NCI-H1092 (cell line): ENCODE measurements at places on chromosomes 11 and 22.

- no peak for DNase-seq
Observed at GRCh38 chr22:46374663-46375474, 39.4 kb downstream of the TRMU start.

DNA sequence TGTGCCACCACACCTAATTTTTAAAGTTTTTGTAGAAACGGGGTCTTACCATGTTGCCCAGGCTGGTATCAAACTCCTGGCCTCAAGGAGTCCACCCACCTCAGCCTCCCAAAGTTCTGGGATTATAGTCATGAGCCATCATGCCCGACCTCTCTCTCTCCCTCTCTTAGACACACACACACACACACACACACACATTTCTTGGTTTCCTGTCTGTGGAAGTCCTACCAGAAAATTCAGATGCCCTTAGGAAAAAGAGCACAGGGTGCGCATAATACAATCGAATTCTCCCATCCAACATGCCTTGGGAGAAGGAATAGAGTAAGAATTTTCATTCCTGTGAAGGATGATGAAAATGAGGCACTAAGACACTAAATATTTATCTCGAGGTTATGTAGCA lies 10.4 kb downstream of the MICAL3 start:
- DNase-seq, result no peak

- DNase-seq, result no peak
Observed at GRCh38 chr11:10561043-10561818, 7.2 kb downstream of the LYVE1 start.

DNA sequence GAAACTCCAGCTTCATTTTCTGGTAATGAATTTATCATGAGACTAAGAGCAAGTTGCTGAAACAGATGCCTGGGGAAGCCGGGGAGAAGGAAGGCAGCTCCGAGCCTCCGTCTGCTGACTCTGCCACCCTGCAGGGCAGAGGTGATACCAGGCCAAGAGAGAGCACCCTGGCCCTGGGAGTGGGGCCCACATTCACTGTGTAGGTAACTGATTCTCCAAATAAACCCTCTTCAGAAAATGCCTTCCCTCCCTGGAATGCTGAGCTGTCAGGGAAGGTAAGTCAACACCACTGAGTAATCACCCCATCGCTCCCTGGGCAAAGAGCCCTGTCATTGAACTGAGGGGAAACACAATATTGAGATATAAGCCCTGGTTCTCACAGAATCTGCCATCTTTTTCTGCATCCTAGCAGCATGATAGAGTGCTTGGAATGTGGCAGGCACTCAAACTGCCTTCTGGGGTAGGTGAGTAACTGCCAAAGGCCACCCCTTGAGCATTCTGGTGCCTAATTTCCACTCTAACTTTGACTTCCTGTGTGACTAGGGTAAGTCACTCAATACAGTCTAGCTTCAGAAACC lies 147.6 kb downstream of the SPATA19 start:
- DNase-seq, result no peak

DNA sequence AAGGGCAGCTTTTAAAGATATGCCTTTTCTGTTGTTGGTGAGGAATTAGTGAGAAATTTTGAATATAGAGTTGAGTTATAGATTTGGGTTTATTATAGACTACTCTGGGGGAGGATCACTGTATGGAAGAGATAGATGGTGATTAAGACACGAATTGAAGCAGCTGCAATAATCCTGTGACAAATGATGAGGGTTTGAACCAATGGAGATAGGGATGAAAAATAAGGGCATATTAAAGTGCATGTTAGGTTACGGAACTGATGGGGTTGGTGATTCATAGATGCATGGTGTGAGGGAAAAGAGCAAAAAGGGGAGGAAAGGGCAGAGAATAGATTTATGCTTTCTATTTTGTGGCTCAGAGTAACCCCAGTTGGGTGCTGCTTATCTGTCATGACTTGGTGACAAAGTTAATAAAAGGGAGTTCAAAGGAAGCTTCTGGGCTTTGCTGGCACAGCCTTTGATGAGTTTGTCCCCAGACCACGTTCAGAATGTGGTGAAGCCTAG lies 11.8 kb downstream of the C11orf87 start:
- DNase-seq, result no peak

DNA sequence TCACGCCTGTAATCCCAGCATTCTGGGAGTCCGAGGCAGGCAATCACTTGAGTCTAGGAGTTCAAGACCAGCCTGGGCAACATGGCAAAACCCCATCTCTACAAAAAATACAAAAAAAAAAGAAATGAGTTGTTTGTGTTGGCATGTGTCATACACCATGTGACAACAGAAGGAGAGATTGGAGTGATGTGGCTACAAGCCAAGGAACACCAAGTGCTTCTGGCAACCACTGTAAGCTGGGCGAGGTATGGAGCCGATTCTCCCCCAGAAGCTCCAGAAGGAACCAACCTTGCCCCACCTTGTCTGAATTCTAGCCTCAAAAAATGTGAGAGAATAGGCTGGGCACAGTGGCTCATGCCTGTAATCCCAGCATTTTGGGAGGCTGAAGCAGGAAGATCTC lies 39.1 kb upstream of the SLC35C1 start:
- no peak for DNase-seq

GRCh38 chr11:31106968-31107576 lies 262.5 kb downstream of the DCDC1 start:
- peak; percentile 53 for DNase-seq

GRCh38 chr11:77322926-77323590 lies 21.6 kb upstream of the GDPD4 start:
- no peak for DNase-seq

DNA sequence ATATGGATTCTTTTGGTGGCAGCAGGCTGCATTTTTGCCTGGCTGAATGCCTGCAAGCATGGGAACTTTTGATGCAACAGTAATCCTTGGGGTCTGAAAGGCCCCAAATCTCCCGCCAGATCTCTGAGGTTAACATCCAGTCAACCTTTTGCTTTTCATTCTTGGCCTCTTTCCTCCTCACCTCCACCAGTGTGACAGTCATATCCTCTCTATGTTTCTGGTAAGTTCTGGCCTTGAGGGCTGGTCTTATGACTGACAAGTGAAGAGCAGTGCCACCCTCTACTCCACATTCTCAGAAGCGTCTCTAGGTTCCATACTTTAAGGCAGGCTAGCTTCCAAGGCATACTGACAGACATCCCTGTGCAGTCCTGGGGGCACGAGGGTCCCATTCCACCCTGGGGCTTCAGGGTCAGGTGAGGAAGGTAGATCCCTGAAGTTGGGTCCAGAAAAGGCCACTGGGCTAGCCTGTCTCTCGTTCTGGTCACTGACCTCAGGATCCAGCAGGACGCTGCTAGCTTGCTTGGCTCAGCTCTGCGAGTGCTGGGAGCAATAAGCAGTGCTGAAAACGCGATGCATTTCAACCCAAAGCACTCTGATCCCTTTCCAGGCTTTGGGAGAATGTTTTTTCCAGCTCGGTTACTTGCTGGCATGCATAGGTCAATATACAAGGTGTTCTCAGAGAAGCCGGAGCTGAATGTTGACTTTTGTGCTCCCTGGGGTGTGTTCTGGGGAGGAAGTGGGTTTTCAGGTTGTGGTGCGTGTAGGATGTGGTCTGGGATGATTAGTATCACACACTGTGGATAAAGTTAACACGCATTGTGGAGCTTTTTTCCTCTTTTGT lies 75.2 kb downstream of the PTPRJ start:
- DNase-seq, result no peak

DNA sequence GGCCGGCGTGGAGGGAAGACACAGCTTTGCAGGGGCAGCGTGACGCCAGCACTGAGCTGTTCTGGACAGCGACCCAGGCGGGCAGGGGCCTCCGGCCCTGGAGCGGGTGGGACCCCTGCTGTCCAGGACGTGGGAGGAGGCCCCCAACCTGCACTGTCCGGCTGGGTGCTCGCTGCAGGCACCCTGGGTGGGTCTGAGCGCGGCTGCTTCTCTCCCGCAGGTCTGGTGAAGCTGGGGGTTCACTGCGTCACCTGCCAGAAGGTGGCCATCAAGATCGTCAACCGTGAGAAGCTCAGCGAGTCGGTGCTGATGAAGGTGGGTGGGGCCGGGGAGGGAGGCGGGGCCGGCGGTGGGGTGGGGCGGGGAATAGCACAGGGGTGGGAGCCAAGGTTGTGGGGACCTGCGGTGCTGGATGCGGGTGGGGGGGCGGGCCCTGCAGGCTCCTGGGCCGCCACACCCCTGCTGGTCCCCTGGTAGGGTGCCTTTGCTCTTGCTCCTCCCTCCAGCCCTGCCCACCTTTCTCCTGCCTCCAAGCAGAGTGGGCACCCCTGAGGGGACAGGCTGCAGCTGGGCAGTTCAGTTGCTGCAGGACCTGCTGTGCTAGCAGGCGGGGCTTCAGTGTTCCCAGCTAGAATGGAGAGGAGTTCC lies 46.2 kb downstream of the BRSK2 start:
- DNase-seq, result no peak

- no peak for DNase-seq
Observed at GRCh38 chr11:67167091-67167490, 48.0 kb downstream of the KDM2A start.

GRCh38 chr11:10716122-10716521 lies 22.6 kb upstream of the IRAG1 start:
- no peak for DNase-seq

GRCh38 chr11:19683141-19683805 lies 29.4 kb upstream of the NAV2 start:
- DNase-seq, result no peak

GRCh38 chr22:26589845-26590736 lies at the start of gene TPST2:
TPST2 (minus strand) TSS chr22:26590132; CDS start chr22:26541630, 48,502 bp downstream.
- DNase-seq, result peak; percentile 67

GRCh38 chr22:21753374-21754111 lies 17.9 kb upstream of the YPEL1 start:
- no peak for DNase-seq

- no peak for DNase-seq
Observed at GRCh38 chr11:60848714-60849151, 6.8 kb downstream of the CCDC86 start.

DNA sequence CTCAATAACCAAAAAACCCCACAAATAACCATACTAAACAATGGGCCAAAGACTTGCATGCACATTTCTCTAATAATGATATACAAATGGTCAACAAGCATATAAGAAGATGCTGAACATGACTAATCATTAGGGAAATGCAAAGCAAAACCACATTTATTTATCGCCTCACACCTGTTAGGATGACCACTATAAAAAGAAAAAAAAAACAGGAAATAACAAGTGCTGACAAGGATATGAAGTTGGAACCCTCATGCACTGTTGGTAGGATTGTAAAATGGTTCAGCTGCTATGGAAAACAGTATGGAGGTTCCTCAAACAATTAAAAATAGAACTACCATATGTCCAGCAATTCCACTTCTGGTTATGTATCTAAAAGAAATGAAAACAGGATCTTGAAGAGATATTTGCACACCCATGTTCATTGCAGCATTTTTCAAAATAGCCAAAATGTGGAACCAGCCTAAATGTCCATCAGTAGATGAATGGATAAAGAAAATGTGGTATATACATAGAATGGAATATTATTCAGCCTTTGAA lies 66.2 kb downstream of the AMBRA1 start:
- no peak for DNase-seq

DNA sequence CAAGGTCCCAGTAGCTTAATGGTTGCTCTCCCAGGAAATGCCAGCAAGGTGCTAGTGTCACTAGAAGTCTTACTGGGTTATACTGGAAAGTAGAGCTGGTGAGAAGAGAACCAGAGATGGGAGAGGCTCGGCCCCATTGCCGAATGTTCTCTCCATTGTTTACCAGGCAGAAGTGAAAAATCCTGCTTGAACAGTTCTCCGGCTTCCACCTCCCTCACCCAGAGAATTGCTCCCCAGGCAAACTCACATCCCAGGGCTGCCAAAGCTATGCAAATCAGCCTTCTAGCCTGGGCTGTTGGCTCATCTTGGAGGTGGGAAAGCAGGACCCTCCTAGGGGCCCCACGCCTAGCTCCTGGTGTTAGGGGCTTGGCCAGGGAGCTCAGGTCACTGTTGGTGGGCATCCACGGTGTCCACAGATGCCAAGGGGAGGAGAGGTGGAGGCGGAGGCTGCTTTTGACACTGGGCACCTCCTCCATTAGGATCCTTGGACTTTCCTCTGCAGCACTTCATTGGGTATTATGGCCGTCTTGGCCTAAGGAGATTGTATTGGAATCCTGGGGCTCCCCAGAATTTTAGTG lies 20.1 kb downstream of the POU2F3 start:
- no peak for DNase-seq

DNA sequence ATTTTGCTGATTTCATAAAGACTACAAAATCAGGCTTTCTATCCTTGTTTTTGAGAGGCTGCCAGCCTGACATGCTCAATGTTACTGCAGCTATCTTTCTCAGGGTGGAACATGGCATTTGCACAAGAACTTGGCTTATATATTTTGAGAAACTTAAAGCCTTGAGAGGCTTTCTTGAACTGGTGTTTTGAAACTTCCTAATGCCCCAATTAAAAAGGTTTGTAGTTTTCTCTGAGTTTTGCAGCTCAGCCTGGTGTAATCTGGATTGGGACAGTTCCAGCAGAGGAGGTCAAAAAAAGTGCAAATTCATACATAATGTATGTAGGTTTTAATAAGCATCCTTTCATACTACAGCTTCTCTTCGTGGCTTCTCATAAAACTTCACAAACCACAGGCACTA lies 223.4 kb downstream of the FAM76B start:
- no peak for DNase-seq

DNA sequence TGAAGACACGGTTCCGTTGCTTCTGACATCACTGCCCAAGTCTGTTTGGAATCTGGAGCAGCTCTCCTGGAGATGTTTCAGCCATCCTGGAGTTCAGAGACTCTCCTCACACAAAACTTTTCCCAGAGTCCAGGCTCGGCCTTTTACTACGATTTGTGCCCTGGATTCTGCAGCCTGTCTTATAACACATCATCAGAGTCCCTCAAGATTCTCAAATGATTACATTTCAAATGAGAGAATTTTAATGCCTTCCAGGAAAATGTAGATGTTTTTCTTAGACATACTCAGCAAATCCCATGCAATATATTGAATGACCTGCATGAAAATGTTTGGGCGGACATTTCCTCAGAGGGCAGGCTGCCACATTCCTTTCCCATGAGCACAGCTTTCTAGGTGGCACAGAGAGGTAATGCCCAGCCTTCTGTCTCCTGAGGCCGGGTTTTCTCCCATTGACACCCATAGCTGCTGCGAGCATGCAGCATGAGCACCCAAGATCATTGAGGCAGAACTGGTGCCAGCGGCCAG lies 129.1 kb downstream of the SNX19 start:
- no peak for DNase-seq

GRCh38 chr11:132463295-132464002 lies 1068.9 kb downstream of the OPCML start:
- DNase-seq, result no peak
